Nasal cavity respiratory epithelium epithelial cell of viscerocranial mucosa (primary cell): ENCODE measurements at places on chromosomes 6 and 20. TPM values are rescaled to one million over a fixed set of nuclear protein-coding genes. Genes with fewer than 3 reads are reported as not detected.

Gene HLA-DMA
- total RNA-seq = 0.68 and 2.4 TPM in 2 replicates

Gene VNN1
- total RNA-seq = 0.34 and 0.50 TPM in 2 replicates

Gene SLC22A3
- total RNA-seq = 5.5 and 18.6 TPM in 2 replicates

Gene ZC2HC1B
- total RNA-seq = not detected in 2 replicates
